Eye (tissue), 1 donor: ENCODE measurements at places on chromosomes 4 and X.
A peak's percentile ranks its signal among the peaks of the same experiment; 100 is the strongest.

GRCh38 chr4:38275331-38276100, 315.3 kb downstream of the PTTG2 start:
- no peak for DNase-seq

DNA sequence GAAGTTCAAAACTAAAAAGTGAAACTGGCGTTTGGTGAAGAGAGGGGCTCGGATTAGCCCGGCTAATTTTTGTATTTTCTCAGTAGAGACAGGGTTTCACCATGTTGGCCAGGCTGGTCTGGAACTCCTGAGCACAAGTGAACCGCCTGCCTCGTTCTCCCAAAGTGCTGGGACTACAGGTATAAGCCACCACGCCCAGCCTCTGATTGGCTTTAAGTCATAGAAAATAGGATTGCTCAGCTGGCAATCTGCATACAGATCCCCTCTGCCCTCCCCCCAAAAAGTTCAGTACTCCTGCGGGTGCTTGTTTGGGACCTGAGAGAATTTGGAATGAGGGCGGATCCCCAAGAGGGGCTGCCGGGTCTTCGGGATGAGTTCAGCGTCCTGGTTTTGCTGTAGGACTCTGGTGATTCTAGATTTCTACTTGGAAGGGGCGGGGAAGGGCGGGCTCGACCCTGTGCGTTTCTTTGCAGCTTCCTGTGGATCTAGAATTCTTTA, 537 bp upstream of the PRKX start:
- peak; percentile 44 for DNase-seq

- DNase-seq: no peak
Measured at GRCh38 chr4:47538825-47539154, 53.7 kb downstream of the ATP10D start.

- no peak for DNase-seq
Measured at GRCh38 chrX:19121466-19121865, 802 bp downstream of the ADGRG2 start.

DNA sequence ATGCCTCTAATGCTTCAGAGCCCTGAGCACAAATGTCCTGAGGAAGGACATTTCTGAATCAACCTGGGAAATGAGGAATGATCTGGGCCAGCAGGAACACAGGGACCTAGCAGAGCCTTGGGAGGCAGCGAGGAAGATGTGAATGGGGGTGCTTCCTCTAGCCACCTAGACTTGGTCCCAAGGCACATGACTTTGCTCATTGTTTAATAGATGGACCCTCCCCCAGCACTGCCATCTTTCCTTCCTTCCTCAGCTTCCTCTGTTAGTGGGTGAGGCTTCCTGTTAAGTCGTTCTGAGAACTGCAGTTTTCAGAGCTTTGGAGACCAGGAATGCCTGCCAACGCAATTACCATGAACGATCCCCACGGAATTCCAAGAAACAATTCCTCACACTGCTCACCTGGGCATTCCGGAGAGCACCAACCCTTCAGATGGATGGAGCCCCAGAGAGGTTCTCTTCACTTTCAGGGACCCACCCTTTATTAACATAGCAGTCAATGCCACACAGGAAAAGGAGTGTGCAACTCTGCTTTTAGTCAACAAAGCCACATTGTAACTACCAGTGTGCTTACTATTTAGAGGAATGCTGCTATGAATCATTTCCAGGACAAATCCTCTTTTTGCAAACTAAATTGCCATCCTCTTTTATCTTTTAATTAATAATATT, 48.5 kb upstream of the STIM2 start:
- DNase-seq: no peak

DNA sequence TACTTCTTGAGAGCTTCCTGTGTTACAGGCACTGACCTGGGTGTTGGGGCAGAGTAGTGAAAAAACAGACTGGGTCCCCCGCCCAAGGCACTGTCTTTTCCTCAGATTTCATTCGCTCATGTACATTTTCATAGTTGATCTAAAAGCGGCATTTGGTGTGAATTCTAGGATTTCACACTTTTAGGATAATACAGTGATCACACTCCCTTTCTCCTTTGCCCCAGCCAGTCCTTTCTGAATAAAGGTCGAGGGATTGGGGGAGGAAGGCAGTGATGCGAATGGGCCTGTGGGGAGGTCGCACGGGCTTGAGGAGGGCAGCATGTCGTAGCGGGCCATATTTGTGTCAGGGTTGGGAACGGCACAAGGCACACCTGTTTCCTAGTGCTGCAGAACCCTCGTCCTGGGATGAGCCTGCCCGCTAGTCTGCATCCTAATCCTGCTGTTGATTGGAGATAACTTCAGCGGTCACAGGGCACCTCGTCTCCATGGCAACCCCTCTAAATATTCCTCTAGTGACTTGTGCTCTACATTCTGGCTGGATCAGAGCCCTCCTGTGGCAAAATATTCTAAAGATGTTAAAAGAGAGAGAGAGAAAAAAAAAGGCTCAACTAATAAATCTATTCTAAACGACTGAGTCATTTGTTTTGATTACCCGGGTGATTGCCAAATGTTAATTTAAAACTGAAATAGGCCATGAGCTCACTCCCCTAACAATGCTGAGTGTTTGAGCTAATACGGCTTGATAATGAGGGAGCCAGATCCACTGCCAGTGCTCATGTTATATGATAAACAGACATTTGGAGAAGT, 21.8 kb downstream of the FHL1 start:
- DNase-seq: peak; percentile 84

DNA sequence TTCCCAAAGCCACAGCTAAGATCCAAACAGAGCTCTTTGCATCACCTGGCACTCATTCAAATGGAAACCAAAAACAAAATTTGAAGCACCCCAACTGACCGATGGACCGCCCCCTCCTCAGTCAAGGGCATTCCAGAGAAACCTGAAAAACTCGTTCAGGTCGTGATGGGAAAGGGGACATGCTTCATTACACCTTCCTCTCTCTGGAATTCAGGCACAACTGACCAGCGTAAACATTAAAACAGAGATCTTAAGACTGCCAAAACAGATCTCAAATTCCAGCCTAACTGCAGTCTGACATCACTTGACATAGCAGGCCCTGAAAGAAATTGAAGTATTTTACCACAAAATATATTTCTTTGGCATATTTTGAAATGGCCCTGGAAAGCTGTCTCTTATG, 28.5 kb downstream of the PTTG2 start:
- DNase-seq: no peak
